ENCODE measurements at places on chromosomes 7 and 10.

- no peak overlapping the region for H3K4me3 ChIP-seq
- no peak for DNase-seq
- no peaks in the 10 kb centered on the region for H3K36me3 ChIP-seq
- H3K27me3 ChIP-seq: peaks cover 10% of the 10 kb centered on the region
- no peaks in the 10 kb centered on the region for H3K4me1 ChIP-seq
- no peak overlapping the region for H3K27ac ChIP-seq
These were observed 12.7 kb downstream of the ADCY1 start for GRCh38 chr7:45586542-45587520.

- no peak for DNase-seq
- H3K27me3 ChIP-seq: no peaks in the 10 kb centered on the region
- no peak overlapping the region for H3K4me3 ChIP-seq
- no peak overlapping the region for H3K27ac ChIP-seq
These were observed 950.7 kb upstream of the PHF14 start for GRCh38 chr7:10022957-10023356.

- H3K4me1 ChIP-seq: no peaks in the 10 kb centered on the region
- H3K4me3 ChIP-seq: no peak overlapping the region
- no peaks in the 10 kb centered on the region for H3K27me3 ChIP-seq
- H3K36me3 ChIP-seq: no peaks in the 10 kb centered on the region
- no peak for DNase-seq
These were observed 609.4 kb upstream of the PCDH15 start for GRCh38 chr10:55410415-55410885.

DNA sequence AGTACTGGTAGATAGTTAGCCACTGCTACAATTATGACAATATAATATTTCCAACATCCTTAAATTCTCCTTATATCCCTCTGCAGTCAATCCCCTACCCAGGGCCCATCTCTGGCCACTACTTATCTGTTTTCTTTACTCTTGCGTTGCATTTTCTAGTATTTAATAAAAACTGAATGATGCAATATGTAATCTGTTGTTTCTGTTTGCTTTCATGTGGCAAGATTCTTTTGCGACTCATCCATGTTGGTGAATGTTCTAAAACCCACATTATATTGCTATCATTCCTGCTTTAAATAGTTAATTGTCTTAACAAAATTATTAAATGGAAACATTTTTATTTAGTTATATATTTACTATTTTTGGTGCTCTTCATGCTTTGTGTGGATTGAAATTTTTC is 338.5 kb downstream of the MDFIC start:
- H3K4me3 ChIP-seq: no peak overlapping the region
- no peak for DNase-seq
- no peaks in the 10 kb centered on the region for H3K27me3 ChIP-seq

GRCh38 chr7:3087243-3087755 is 43.6 kb upstream of the CARD11 start:
- no peak overlapping the region for H3K4me3 ChIP-seq
- H3K27ac ChIP-seq: no peak overlapping the region
- no peak for DNase-seq
- H3K36me3 ChIP-seq: no peaks in the 10 kb centered on the region
- no peaks in the 10 kb centered on the region for H3K27me3 ChIP-seq

DNA sequence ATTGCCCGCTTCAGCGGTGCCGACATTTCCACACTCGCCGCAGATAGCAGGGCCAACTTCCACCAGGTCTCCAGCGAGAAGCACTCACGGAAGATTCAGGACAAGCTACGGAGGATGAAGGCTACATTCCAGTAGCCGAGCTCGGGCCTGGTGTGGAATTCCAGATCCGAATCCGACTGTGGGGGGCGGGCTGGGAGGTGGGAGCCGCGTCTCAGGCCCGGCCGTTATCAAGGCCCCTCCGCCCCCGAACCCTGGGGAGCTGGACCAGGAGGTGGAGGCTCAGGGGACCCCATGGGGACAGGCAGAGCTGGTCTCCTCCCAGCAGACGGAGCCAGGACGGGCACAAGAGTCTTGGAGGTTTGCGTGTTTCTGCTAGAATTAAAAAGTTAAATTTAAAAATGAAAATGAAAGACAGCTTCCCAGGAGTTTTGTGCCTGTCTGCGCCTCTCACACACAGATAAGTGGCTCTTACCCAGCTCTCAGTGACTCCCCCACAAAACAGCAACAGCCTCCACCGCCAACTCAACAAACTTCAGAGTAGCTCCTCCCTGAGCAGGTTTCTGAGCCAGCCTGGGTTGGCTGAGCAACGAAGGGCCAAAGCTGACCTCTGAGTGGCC is 5.2 kb upstream of the UTF1 start:
- peaks cover 2% of the 10 kb centered on the region for H3K4me1 ChIP-seq
- peaks cover 11% of the 10 kb centered on the region for H3K27me3 ChIP-seq
- no peak overlapping the region for H3K27ac ChIP-seq
- no peaks in the 10 kb centered on the region for H3K36me3 ChIP-seq
- no peak for DNase-seq
- no peak overlapping the region for H3K4me3 ChIP-seq

- H3K27ac ChIP-seq: peak overlapping the region; percentile 90
- peak; percentile 67 for DNase-seq
- H3K27me3 ChIP-seq: no peaks in the 10 kb centered on the region
- peak overlapping the region; percentile 76 for H3K4me3 ChIP-seq
These were observed 10.9 kb upstream of the GDF2 start for GRCh38 chr10:47311193-47311931.

DNA sequence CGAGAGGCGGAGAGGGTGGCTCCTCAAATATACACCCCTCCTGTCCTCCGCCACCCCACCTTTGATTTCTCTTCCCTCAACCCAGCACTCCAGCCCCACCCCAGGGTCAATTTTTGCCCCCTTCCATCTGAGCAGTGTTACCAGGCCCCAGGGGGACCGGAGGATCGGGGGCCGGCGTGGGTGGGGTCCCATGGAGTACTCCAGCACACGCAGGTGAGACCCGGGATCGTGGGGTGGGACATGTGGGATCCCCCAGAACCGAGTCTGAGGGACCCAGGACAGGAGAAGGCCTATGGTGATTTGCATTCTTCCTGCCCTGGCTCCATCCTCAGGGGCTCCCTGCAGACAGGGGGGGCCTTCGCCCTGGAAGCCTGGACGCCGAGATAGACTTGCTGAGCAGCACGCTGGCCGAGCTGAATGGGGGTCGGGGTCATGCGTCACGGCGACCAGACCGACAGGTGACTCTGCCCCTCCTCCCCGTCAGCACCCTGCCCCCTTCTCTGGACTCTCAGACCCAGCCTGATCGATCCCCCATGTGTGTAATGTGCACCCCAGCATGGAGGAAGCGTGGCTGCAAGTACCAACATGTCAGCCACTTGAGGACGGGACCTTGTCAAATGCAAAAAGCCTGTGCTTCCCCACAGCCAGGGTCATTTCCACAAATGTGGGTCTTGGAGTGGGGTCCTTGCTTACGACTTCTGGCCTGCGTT is 744 bp downstream of the TRIP6 start:
- peaks cover 20% of the 10 kb centered on the region for H3K4me1 ChIP-seq
- no peak for DNase-seq
- H3K27ac ChIP-seq: peak overlapping the region; percentile 69
- H3K4me3 ChIP-seq: peak overlapping the region; percentile 45
- H3K27me3 ChIP-seq: no peaks in the 10 kb centered on the region

DNA sequence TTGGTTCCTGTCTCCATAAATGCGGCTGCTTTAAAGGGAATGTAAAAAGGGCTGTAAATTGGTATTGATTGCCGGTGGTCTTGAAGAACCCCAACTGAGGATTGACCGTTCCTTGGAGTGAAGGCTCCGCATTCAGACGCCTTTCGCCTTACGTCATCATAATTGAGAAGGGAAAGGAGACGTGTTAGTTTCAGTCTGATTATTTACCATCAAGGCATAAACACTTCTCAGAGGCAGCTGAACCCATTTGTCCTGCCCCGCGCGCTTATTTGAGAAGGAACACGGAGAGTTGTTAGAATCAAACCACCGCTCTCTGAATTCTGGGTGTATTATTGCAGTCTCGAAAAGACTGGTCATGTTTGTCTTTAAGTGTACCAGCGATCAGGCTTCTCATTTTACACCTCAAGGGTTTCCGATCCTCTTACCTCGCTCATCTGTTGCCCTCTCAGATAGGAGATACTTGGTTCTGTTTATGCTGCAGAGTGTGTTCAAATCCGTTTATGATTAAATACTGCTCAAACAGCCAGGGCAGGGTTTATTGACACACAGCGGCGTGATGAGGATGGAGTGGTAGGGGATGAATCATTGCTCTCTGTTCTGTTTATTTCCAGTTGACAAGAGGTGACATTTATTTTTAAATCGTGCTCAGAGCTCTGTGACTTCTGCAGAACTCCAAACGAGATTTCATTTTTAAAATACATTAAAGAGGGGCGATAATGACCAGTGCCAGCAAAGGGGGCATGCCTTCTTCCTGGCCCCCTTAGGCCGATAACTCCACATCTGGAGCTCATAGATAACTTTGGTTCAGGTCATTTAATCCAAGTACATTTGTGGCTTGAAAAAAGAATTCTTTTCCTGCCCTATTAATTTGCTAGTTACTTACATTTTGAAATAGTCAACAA is 30.4 kb downstream of the FOXK1 start:
- peaks cover 37% of the 10 kb centered on the region for H3K4me1 ChIP-seq
- no peaks in the 10 kb centered on the region for H3K27me3 ChIP-seq
- peak overlapping the region; percentile 55 for H3K27ac ChIP-seq
- peaks cover 3% of the 10 kb centered on the region for H3K36me3 ChIP-seq
- DNase-seq: no peak

DNA sequence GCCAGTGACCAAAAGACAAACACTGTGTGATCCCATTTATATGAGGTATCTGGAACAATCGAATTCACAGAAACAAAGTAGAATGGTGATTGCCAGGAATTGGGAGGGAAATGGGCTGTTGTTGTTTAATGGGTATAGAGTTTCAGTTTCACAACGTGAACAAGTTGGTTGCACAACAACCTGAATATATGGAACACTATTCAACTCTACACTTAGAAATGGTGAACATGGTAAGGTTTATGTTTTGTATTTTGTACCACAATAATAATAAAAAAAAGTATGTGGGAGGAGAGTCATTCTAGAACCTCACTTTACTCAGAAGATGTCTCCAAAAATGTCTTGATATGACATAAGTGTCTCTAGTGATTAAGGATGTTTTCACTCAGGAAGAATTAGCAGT is 85.2 kb upstream of the SGCE start:
- H3K4me3 ChIP-seq: no peak overlapping the region
- H3K27ac ChIP-seq: no peak overlapping the region
- H3K4me1 ChIP-seq: no peaks in the 10 kb centered on the region
- no peaks in the 10 kb centered on the region for H3K36me3 ChIP-seq
- DNase-seq: no peak

GRCh38 chr7:19957664-19958063 is 184.2 kb upstream of the TMEM196 start:
- DNase-seq: no peak
- no peak overlapping the region for H3K27ac ChIP-seq
- H3K4me1 ChIP-seq: no peaks in the 10 kb centered on the region
- H3K36me3 ChIP-seq: no peaks in the 10 kb centered on the region

GRCh38 chr7:81327468-81328266 is 408.8 kb upstream of the SEMA3C start:
- H3K27ac ChIP-seq: no peak overlapping the region
- no peaks in the 10 kb centered on the region for H3K27me3 ChIP-seq
- H3K36me3 ChIP-seq: no peaks in the 10 kb centered on the region
- no peak overlapping the region for H3K4me3 ChIP-seq

DNA sequence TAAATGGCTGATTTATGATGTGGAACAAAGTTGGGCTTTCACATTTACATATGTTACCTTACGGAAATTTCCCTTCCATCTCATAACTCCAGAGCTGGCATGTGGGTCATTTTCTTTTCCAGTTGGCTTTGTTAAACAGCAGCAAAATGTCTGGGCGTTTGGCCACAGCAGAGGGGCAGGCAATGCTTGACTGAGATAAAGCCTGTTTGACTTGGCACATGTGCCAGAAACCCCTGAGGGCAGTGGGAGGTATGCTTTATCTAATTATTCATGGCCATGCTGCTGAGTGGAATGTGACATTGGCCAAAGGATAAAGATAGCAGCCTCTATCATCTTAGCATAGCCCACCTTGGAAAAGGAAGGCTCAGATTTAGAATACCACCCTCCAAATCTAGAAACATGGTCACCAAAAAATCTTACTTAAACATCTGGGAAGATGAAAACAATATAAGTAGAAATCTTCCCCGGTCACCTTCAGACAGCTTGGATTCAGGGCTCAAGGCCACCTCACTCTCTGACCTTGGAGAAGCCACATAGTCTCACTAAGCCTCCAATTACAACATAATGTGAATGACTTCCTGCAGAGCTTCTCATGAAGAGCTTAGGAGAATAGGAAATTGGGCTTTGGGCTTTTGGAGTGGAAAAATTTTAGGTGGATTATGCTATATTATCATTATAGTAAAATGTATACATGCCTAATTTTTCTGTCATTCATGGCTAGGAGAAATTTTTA is 101.5 kb downstream of the GRM3 start:
- H3K27ac ChIP-seq: no peak overlapping the region
- H3K4me1 ChIP-seq: no peaks in the 10 kb centered on the region
- no peak for DNase-seq
- H3K27me3 ChIP-seq: no peaks in the 10 kb centered on the region
- no peaks in the 10 kb centered on the region for H3K36me3 ChIP-seq
- H3K4me3 ChIP-seq: no peak overlapping the region

- H3K27me3 ChIP-seq: peaks cover 68% of the 10 kb centered on the region
- peak within 1 kb of the TSS; percentile 71 for H3K27ac ChIP-seq
- peaks cover 6% of the 10 kb centered on the region for H3K4me1 ChIP-seq
- no peak within 1 kb of the TSS for H3K4me3 ChIP-seq
- no peak for DNase-seq
- H3K36me3 ChIP-seq: peaks cover 3% of the 10 kb centered on the region
These were observed at the start of gene SLC16A12 for GRCh38 chr10:89535171-89536012. TSS of gene SLC16A12 (minus strand) at chr10:89535594. CDS start at chr10:89462578, 73,016 bp downstream.

DNA sequence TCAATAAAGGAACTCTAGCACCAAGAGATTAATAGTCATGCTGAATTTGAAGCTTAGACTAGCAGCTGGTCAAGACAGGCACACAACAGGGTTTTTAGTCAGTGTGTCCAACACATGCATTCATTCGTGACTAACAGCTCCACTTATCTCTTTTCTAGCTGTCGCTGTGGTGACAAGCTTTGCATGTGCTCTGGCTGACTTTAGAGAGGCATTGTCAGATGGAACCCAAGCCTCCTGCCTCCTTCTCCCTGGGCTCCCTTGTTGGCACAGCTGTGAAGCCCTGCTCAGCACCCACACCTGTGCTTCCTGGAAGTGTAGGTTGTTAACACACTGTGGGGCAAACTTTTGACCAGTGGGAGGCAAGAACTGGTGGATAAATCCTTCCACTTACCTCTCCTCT is 9.8 kb upstream of the AGK start:
- H3K36me3 ChIP-seq: no peaks in the 10 kb centered on the region
- H3K27ac ChIP-seq: no peak overlapping the region
- no peak overlapping the region for H3K4me3 ChIP-seq
- H3K4me1 ChIP-seq: no peaks in the 10 kb centered on the region
- peaks cover 13% of the 10 kb centered on the region for H3K27me3 ChIP-seq

GRCh38 chr10:119686465-119687191 is 35.4 kb downstream of the BAG3 start:
- H3K27me3 ChIP-seq: no peaks in the 10 kb centered on the region
- H3K4me1 ChIP-seq: peaks cover 9% of the 10 kb centered on the region
- peak overlapping the region; percentile 85 for H3K4me3 ChIP-seq
- H3K27ac ChIP-seq: peak overlapping the region; percentile 79
- DNase-seq: peak; percentile 58

- H3K27me3 ChIP-seq: peaks cover 17% of the 10 kb centered on the region
- no peak overlapping the region for H3K4me3 ChIP-seq
- no peak overlapping the region for H3K27ac ChIP-seq
- peaks cover 1% of the 10 kb centered on the region for H3K4me1 ChIP-seq
- H3K36me3 ChIP-seq: no peaks in the 10 kb centered on the region
- DNase-seq: no peak
These were observed 36.1 kb upstream of the SMNDC1 start for GRCh38 chr10:110340816-110341215.

GRCh38 chr7:138000081-138000701 is 1.7 kb downstream of the CREB3L2 start:
- DNase-seq: no peak
- H3K27me3 ChIP-seq: no peaks in the 10 kb centered on the region
- H3K4me3 ChIP-seq: peak overlapping the region; percentile 94
- H3K4me1 ChIP-seq: peaks cover 50% of the 10 kb centered on the region
- H3K36me3 ChIP-seq: no peaks in the 10 kb centered on the region

Data from naive thymus-derived CD8-positive, alpha-beta T cell (primary cell).